Activated CD4-positive, alpha-beta T cell treated with anti-CD3 and anti-CD28 coated beads for 36 hours (primary cell): ENCODE measurements at places on chromosomes 1 and 21.

GRCh38 chr1:24594328-24594598 is 38.4 kb downstream of the NCMAP start:
- no peak for DNase-seq

- no peak for DNase-seq
Measured at GRCh38 chr1:180936110-180937011, 23.7 kb downstream of the KIAA1614 start.

DNA sequence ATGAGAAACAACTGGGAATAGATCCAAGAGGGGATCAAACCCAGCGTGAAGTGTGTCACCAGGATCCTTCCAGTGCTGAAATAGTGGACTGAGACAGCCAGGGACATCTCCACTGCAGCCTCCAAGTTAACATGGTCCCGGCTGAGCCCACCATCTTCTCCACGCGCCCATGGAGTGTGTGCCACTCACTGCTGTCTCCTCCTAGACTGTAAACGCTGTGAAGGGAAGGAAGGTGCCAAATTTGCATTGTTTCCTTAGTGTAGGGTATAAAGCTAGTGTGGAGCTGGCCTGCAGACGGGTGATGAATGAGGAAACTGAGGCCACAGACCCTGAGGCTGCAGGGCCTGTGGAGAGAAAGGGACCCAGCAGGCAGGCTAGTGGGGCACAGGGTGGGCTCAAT is 183.6 kb downstream of the FOXD2 start:
- no peak for DNase-seq

GRCh38 chr1:223849352-223850254 is 3.9 kb upstream of the TP53BP2 start:
- DNase-seq = no peak

DNA sequence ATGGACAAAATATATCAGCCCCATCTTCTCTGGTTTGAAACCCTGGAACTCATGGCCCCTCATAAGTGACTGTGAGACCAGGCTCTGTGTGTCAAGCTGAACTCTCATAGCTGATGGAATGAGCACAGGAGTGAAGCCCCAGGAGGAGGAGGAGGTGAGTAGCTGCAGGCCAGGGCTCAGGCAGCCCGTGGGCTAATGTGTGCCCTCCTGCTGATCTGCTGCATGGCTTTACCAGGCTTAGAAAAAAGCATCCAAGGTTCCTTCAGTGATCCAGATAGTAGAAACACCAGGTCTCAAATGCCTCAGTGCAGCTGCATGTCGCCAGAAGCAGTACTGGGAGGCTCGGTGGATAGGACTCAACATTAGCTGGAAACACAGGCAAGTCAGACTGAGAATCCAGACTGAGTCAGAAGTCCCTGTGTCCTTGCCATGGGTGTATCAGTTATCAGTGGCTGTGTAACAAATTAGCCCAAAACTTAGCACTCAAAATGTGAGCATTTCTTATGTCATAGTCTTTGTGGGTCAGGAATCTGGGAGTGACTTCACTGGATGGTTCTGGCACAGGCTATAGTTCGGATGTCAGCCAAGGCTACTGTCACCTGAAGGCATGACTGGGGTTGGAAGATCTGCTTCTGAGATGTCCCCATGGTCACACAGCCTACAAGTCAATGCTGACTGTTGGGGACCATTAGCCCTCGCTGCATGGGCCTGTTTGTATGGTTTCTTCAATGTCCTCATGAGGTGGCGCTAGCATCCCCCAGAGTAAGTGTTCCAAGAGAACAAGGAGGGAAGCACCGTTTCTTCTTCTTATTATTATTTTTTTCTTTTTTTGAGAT is 255.4 kb upstream of the IRF2BP2 start:
- DNase-seq = no peak

DNA sequence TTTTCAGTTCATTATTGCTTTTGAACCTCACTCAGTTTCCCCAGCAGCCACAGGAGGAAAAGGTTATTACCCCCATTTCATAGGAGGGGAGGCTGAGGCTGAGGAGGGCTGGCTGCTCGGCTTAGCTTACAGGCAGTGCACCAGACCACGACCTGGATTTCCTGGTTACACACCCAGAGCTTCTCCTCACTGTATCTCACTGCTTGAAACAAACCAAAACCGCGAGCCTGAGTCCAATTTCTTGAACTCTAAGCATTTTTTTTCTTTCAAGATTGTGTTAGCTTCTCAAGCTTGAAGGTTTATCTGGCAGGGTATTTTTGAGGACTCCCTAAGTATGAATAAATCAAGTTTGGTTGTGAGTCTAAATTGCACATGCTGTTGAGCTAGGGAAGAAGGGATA is 188.9 kb upstream of the EDN2 start:
- DNase-seq = peak; percentile 68

DNA sequence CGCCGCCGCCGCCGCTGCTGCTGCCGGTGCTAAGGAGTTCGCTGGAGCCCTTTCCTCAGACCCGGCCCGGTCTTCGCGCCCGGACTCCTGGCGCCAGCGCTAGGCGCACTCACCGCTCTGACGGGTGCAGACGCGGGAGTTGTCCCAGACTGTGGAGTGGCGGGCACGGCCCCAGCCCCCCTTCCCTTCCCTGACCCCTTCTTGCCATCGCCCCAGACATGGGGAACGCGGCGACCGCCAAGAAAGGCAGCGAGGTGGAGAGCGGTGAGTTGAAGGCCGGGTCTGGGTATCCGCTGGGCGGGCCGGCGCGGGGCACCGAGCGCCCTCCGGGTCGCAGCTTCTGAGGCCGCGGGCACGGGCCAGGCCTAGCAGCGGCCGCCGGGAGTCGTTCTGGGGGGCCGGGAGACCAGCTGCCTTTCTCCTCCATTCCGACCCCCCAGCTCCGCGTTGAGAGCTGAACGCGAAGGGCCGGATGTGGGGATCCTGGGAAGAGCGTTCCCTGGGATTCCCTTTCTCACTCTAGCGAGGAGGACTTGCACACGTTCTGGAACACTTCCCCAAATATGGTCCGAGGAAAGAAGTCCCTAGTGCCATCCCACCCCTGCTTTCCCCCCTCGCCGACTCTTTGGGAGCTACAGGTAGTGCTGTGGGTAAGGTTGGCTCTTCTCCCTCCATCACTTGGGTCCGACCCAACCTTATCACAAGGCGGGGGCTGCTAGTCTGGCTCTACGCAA is 65.8 kb upstream of the PRKACB start:
- peak; percentile 13 for DNase-seq

GRCh38 chr1:42239555-42239954 is 75.0 kb upstream of the GUCA2A start:
- no peak for DNase-seq

- peak; percentile 25 for DNase-seq
Measured at GRCh38 chr1:29975036-29975694, 738.8 kb downstream of the PTPRU start.

DNA sequence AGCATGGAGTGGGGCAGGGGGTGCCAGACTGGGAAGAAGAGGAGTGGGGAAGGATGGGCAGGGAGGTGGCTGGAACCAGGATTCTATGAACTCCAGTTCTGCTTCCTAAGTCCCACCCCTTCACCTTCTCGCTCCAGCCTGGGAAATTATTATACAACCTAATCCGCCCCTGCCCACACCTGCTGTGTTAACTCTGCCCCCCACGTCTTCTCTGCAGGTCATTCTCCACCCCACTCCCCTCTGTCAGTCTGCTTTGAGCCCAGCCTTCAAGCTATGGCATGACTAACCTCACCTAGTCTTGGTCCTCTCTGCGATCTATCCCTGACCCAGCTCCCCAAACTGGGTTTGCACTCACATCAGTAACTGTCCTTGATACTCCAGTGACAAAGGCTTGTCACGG is 46.0 kb upstream of the GOLT1A start:
- no peak for DNase-seq

GRCh38 chr1:3598522-3599285 is 12.6 kb downstream of the MEGF6 start:
- DNase-seq = no peak

DNA sequence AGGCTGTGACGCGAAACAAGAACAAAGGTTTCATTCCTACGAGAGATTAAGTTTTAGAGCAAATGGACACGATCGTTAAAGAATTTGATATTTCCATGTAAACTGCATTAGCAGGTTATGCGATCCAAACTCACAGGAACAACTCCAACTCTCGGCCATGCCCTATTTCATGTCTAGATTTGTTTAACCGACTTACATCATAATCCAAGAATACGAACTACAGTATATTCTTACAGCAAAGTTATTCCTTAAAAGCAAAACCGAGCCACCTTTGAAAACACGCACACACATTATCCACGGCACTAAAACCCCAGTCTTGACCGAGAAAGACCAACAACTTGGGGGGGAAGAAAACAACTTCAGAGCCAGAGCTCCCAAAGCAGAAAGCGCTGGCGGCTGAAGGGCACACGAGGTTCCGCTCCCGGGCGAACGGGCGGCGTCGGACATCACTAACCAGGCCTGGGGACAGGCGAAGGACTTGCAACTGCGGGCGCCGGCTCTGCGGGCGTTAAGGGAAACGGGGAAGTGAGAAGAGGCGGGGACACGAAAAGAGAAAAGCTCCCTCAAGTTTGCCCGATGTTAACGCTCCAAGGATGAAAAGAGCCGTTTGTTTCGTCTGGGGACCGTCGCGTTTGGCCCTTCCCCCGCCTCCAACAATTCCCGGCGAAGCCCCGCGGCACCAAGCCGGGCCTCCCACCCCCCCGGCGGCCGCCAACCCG is 690 bp downstream of the B3GALNT2 start:
- peak; percentile 52 for DNase-seq

DNA sequence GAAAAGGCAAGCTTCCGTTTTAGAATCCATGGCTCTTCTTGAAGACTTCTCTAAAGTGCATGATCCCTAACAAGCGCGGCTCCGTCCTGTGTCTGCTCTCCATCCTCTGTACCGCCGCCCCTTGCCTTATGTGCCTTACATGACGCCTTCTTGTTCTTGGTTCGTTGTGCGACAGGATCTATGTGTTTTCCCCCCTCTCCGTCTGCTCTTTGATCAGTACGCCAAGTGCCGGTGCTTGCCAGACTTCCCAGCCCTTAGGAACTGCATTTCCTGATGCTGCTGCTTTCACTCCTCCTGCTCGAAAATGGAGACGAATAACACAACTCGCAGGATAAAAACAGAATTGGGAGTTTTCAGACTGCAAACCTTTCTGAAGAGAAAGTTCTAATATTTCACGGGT is 13.1 kb downstream of the NDUFV3 start:
- no peak for DNase-seq

DNA sequence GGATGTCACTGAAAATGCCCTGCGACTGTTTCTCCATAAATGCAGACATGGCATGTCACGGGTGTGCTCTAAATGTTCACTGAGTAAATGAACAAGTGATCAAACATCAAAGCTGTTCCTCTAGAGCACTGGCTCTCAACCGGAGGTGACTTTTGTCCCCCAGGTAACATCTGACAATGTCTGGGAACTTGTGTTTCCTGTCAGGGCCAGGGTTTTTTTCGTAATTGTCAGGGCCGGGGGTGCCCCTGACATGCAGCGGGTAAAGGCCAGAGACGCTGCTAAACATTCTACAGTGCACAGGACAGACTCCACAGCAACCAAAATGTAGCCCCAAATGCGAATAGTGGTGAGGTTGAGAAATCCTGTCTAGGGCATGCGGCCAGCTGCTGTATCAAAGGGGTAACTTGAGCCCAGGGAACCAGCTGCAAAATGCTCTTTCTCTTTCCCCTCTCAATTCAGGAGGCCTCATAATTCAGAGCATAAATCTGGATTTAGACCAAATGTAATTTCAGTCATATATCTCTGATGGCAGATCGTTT is 2.0 kb downstream of the ALDH4A1 start:
- DNase-seq = peak; percentile 35

GRCh38 chr1:158939180-158939579 is 7.8 kb downstream of the PYHIN1 start:
- no peak for DNase-seq

GRCh38 chr1:225834417-225835329 is 24.7 kb downstream of the EPHX1 start:
- DNase-seq = no peak

- no peak for DNase-seq
Measured at GRCh38 chr1:87686136-87686495, 357.4 kb downstream of the LMO4 start.

DNA sequence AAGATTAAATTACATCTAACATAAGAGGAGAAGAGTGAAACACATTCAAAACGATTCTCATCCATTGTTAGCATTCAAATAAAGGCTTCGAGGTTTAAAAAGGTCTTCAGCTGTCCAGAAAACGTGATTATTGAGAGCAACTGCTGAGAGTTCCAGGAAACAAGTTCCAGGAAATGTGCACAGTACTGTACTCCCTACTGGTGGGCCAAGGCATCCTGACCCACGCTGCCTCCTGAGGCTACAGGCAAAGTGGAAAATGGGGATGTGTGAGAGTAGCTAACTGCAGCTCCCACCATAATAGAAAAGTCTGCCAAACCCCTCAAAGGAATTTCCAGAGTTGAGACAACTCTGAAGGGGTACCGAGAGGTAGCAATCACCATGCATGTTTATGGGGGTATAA is 2.0 kb downstream of the VAV3 start:
- no peak for DNase-seq

DNA sequence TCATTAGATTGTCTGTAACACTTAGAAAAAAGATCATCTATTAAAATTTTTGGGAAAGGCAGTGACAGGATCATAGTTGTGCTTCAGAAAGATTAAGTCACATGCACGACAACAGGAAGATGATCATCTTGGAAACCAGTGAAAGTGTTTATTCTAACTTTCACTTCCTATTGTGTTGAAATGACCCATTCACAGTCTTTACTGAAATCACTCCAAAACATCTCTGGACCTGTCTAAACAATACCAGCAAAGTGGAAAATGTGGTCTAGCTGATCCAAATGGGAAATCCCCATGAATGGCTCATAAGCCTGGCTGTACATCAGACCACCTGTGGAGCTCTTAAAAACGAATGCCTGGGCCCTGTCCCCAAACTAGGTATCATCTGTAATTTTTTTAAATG is 111.1 kb upstream of the ETV3 start:
- no peak for DNase-seq

GRCh38 chr1:228778026-228778425 is 42.7 kb downstream of the RHOU start:
- no peak for DNase-seq

GRCh38 chr1:114008480-114008941 is 29.2 kb downstream of the OLFML3 start:
- DNase-seq = no peak

- no peak for DNase-seq
Measured at GRCh38 chr1:67777016-67777415, 56.3 kb downstream of the GNG12 start.

- no peak for DNase-seq
Measured at GRCh38 chr1:56526571-56527174, 52.7 kb downstream of the PLPP3 start.

DNA sequence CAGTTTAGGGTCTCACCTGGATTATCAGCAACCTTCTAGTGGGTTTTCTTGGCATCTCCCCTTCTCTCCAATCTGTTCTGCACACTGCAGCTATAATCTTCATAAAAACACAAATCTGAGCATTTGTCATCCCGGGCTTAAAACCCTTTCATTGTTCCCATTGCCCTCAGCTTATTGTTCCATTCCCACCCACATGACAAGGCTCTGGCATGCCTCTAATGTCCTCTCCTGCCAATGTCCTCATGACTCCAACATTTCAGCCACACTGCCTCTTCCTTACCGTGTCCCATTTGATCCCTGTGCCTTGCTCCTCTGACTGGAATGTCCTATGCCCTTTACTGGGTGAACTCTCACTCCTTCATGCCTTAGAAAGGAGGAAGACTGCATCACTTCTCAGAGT is 7.5 kb upstream of the DPH2 start:
- no peak for DNase-seq

- DNase-seq = no peak
Measured at GRCh38 chr1:29454616-29455380, 218.5 kb downstream of the PTPRU start.
